ENCODE measurements at places on chromosomes 4 and X. TPM values are rescaled to one million over a fixed set of nuclear protein-coding genes. Genes with fewer than 3 reads are reported as not detected.

- H3K4me1 ChIP-seq = no peaks in the 10 kb centered on the region
- H3K27me3 ChIP-seq = no peaks in the 10 kb centered on the region
- no peak overlapping the region for H3K4me3 ChIP-seq
- H3K27ac ChIP-seq = peak overlapping the region; percentile 61
- no peak for DNase-seq
Measured at GRCh38 chr4:88230969-88231771, 53.2 kb downstream of the PPM1K start.

Gene ADH1B
- total RNA-seq = 1,460 TPM

Gene PLP2
- 2.4 TPM for total RNA-seq

DNA sequence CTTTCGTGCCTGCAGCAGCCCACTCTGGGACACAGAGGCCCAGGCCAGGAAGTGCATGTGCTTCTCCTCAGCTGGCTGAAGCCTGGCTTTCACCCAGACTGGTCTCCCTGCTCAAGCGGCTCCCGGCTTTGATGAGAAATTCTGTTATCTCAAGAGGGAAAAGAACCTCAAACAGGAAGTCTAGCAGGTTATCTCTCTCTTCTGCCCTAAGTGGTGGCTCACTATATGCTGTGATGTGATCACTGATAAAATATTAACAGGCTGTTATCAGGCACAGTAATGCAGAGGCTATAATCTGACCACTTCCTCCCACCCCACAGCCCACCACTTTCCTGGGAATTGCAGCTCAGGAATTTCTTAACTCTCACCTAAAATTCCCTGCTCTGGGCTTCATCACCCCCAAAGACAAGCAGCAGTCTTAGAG is 13.3 kb downstream of the CLDN2 start:
- DNase-seq = no peak
- H3K27me3 ChIP-seq = no peaks in the 10 kb centered on the region
- H3K4me1 ChIP-seq = peaks cover 33% of the 10 kb centered on the region
- H3K27ac ChIP-seq = peak overlapping the region; percentile 64
- no peak overlapping the region for H3K4me3 ChIP-seq
- H3K36me3 ChIP-seq = no peaks in the 10 kb centered on the region

Gene PAGE1
- total RNA-seq = not detected

DNA sequence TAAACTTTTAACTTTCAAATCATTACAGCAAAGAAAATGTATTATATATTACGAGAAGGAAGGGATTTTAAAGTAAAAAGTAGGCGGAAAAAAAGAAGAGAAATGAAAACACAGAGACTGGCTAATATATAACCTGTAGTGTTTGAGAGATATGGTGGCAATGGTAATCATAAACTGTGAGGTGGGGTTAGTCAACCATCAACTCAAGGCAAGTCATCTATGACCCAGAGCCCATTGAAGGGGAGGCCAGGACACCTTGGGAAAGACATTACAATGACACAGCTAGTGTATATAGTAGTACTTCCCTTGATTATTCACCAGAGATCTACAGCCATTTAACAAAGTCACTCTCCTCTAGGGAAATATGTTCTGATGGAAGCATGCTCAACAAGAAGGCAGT is 423.9 kb upstream of the PITX2 start:
- H3K36me3 ChIP-seq = no peaks in the 10 kb centered on the region
- DNase-seq = no peak
- H3K27me3 ChIP-seq = no peaks in the 10 kb centered on the region
- H3K27ac ChIP-seq = no peak overlapping the region
- H3K4me3 ChIP-seq = no peak overlapping the region
- no peaks in the 10 kb centered on the region for H3K4me1 ChIP-seq

Gene RUFY3
- 35.2 TPM for total RNA-seq

DNA sequence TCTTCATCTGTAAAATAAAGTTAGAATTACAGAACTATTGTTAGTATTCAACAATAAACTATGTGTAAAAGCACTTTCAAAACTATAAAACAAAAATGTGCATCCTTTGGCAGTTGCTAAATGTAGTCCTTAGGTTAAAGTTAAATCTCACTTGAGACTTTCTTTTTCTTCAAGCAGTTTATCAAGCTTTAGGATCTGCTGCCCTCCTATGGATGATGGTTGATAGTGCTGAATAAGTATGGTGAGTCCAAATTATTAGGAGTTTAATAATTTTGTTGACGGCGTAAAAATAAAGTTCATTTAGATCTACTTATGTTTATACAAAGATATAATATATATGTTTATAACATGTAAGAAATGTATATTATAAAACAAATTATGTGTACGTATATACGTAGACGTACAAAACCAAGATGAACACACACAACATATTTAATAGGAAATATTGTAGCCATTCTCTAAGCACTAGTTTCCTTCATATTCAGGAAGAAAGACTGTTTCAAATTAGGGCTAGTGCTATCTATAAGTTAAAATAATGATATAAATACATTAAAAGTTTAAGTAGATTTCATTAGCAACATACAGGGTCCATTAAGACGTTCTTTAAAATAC is 22.3 kb downstream of the UGT2A2 start:
- no peaks in the 10 kb centered on the region for H3K36me3 ChIP-seq
- no peaks in the 10 kb centered on the region for H3K4me1 ChIP-seq
- no peaks in the 10 kb centered on the region for H3K27me3 ChIP-seq
- no peak for DNase-seq

- no peak for DNase-seq
- H3K27ac ChIP-seq = no peak overlapping the region
- H3K4me1 ChIP-seq = no peaks in the 10 kb centered on the region
- no peaks in the 10 kb centered on the region for H3K36me3 ChIP-seq
Measured at GRCh38 chr4:47053485-47053884, 22.1 kb downstream of the GABRB1 start.

- no peak overlapping the region for H3K4me3 ChIP-seq
- H3K27ac ChIP-seq = no peak overlapping the region
- DNase-seq = no peak
- H3K36me3 ChIP-seq = no peaks in the 10 kb centered on the region
Measured at GRCh38 chr4:75637176-75637575, 6.8 kb upstream of the CDKL2 start.

Gene GASK1B
- total RNA-seq = 6.4 TPM

DNA sequence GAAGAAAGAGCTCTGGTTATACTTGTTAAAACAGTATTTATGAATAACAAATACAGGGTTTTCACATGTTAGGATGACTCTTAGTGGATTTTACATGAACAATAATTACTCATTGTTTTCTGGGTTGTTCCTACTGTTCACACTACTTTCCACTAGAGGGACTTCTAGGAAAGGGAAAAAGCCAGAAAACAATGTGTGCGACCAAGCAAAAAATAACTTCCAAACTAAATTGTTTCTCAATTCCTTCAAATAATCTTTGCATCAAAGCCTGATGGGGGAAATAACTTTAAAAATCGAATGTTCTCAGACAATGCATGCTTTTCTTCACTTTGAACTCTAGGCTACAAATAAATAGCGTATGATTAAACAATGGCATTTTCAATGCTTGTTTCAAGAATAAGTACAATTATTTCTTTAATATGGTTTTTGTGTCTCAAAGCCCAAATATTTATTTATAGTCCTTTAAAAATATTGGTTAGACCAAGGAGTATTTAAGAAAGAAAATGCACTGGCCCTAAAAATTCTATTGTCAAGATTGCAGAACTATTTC is 72.1 kb upstream of the ETNPPL start:
- no peaks in the 10 kb centered on the region for H3K4me1 ChIP-seq
- DNase-seq = no peak
- no peaks in the 10 kb centered on the region for H3K27me3 ChIP-seq
- H3K36me3 ChIP-seq = no peaks in the 10 kb centered on the region

GRCh38 chrX:141402897-141403610 is 160.7 kb upstream of the SPANXC start:
- no peak overlapping the region for H3K27ac ChIP-seq
- no peaks in the 10 kb centered on the region for H3K27me3 ChIP-seq
- H3K4me3 ChIP-seq = no peak overlapping the region
- DNase-seq = no peak
- H3K36me3 ChIP-seq = no peaks in the 10 kb centered on the region
- H3K4me1 ChIP-seq = no peaks in the 10 kb centered on the region

- H3K4me3 ChIP-seq = no peak overlapping the region
- no peak overlapping the region for H3K27ac ChIP-seq
- no peaks in the 10 kb centered on the region for H3K27me3 ChIP-seq
- H3K4me1 ChIP-seq = no peaks in the 10 kb centered on the region
- no peaks in the 10 kb centered on the region for H3K36me3 ChIP-seq
- DNase-seq = no peak
Measured at GRCh38 chr4:165802452-165802851, 70.6 kb upstream of the TLL1 start.

DNA sequence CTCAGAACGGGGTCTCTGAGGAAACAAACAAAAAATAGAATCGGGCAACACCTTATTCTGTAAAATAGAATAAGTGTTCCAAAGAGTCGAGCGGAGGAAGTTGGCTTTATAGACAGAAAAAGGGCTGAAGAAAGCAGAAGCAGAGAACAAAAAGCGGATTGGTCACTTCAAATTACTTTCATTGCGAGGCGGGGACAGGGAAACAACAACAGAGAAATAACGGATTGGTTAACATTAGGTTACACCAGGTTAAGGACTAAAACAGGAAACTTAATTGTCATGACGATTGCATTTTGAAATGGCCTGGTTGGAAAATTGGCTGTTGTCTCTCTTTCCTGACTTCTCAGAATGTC is 433 bp upstream of the COQ2 start:
- H3K27ac ChIP-seq = peak overlapping the region; percentile 99
- peaks cover 8% of the 10 kb centered on the region for H3K4me1 ChIP-seq
- no peaks in the 10 kb centered on the region for H3K27me3 ChIP-seq
- no peak for DNase-seq

Gene CXCL1
- 4.2 TPM for total RNA-seq

DNA sequence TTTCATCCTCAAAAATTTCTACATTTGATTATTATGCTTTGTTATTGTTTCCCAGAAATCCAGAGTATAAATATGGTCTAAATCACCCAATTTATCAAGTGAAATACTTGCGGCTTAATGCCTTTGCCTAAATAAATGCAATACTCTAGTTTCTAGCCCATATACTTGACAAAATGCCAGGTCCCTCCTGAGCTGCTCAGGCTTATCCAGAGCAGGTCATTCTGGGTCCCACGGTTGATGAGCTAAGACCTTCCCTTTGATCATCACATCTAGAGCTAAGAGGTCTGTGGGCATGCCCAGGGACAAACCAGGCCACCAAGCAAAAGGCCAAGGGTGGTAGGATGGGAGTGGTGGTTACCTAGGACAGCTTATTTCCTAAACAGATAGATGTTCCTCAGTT is 180.1 kb downstream of the SMIM20 start:
- no peaks in the 10 kb centered on the region for H3K27me3 ChIP-seq
- H3K4me1 ChIP-seq = no peaks in the 10 kb centered on the region
- no peak overlapping the region for H3K27ac ChIP-seq
- H3K36me3 ChIP-seq = no peaks in the 10 kb centered on the region
- H3K4me3 ChIP-seq = no peak overlapping the region

Gene PITX2
- total RNA-seq = not detected

GRCh38 chr4:85732124-85732523 is 257.2 kb downstream of the ARHGAP24 start:
- no peaks in the 10 kb centered on the region for H3K36me3 ChIP-seq
- no peak overlapping the region for H3K27ac ChIP-seq
- no peak overlapping the region for H3K4me3 ChIP-seq
- H3K27me3 ChIP-seq = no peaks in the 10 kb centered on the region

- no peak for DNase-seq
- H3K36me3 ChIP-seq = no peaks in the 10 kb centered on the region
- no peaks in the 10 kb centered on the region for H3K4me1 ChIP-seq
- no peaks in the 10 kb centered on the region for H3K27me3 ChIP-seq
- no peak overlapping the region for H3K4me3 ChIP-seq
- no peak overlapping the region for H3K27ac ChIP-seq
Measured at GRCh38 chr4:146059865-146060264, 115.7 kb upstream of the LSM6 start.

DNA sequence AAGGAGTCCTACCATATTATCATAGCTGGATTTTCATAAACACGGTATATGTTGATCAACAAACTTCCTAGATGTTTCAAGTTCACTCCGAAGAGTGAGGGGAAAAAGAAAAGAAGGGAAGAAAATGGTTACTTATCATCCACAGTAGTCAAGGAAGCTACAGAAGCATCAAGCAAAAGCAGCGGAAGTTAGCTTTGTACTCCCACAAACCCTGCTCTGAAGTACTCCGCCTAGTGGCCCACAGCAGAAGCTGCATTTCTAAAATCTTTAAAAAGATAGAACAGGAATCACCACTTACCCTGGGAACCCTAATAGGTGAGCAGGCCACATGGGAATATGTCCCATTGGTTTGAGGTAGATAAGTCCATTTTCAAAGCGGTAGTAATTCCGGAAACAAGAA is 28.5 kb upstream of the FRG1 start:
- H3K36me3 ChIP-seq = no peaks in the 10 kb centered on the region
- no peaks in the 10 kb centered on the region for H3K4me1 ChIP-seq
- H3K4me3 ChIP-seq = no peak overlapping the region
- no peak overlapping the region for H3K27ac ChIP-seq

DNA sequence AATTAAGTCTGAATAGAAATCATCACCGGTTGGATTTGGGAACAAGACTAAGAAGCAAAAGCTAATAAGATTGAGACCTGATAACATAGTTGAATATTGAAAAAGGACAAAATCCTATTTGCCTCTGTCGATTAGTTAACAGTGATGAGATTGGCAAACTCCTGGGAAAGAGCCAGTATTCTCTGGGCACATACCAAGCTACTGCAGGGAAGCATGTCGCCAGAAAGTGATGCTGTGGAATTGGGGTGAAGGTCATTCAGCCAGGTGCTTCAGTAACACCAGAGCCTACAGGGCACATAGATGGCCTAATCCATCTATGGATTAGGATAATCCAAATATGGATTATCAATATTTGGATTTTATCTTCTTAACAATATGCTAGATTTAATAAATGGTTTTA is 44.0 kb downstream of the OSTC start:
- H3K27me3 ChIP-seq = no peaks in the 10 kb centered on the region
- H3K4me3 ChIP-seq = no peak overlapping the region
- H3K27ac ChIP-seq = no peak overlapping the region
- H3K4me1 ChIP-seq = peaks cover 39% of the 10 kb centered on the region

DNA sequence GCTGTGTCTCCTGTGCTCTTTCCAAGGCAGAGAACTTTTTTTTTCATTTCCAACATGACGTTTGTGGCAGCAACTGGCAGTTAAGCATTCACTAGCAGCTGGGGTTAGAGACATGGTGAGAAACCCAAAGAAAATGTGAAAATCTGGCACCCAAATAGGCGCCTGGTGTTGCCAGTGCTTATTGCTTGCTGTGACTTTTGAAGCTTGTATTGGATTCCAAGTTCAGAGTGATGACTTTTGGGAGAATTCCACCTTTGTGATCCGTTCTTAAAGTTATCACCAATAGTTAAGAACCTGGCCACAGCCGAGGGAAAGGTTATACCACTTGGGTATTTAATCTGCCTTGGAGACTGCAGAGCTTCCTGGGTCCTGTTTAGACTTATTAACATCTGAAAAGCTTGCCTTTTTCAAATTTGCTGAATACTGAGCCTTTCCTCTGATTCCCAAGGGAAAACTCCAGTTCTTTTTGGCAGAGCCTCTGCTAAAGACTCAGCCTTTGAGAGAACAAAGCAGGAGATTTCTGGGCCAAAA is 101.0 kb downstream of the OPHN1 start:
- H3K36me3 ChIP-seq = no peaks in the 10 kb centered on the region
- no peaks in the 10 kb centered on the region for H3K27me3 ChIP-seq
- no peaks in the 10 kb centered on the region for H3K4me1 ChIP-seq
- H3K4me3 ChIP-seq = no peak overlapping the region
- no peak for DNase-seq

Gene FRYL
- total RNA-seq = 79.0 TPM

Gene BEX4
- total RNA-seq = 2.0 TPM

Gene NPFFR2
- not detected for total RNA-seq
